Metanephros (tissue), 2 donors: ENCODE measurements at places on chromosomes 6 and 20. TPM values are rescaled to one million over a fixed set of nuclear protein-coding genes. Genes with fewer than 3 reads are reported as not detected.

PAX1 gene
- 0.23 TPM for total RNA-seq

TSBP1 gene
- total RNA-seq: not detected

RIMS1 gene
- total RNA-seq: 3.2 TPM

TINAG gene
- total RNA-seq: 17.2 TPM

UNC5CL gene
- 14.6 TPM for total RNA-seq

DPPA5 gene
- not detected for total RNA-seq

DEFB132 gene
- 0.18 TPM for total RNA-seq

PTCHD4 gene
- 2.1 TPM for total RNA-seq

SSTR4 gene
- 0.18 TPM for total RNA-seq

HNF4A gene
- total RNA-seq: 28.7 TPM

ZNF831 gene
- 0.35 TPM for total RNA-seq

ZSCAN23 gene
- total RNA-seq: 13.2 TPM

CABLES2 gene
- total RNA-seq: 4.6 TPM

ADGRB3 gene
- 8.0 TPM for total RNA-seq

KHDC1 gene
- 4.5 TPM for total RNA-seq
